Naive thymus-derived CD4-positive, alpha-beta T cell (primary cell): ENCODE measurements at places on chromosomes 6 and 20. TPM values are rescaled to one million over a fixed set of nuclear protein-coding genes. Genes with fewer than 3 reads are reported as not detected.

ABCF1 gene
- 45.5 TPM for polyA plus RNA-seq

CCN5 gene
- polyA plus RNA-seq, result not detected

SOBP gene
- not detected for polyA plus RNA-seq

LZTS3 gene
- polyA plus RNA-seq, result 4.8 TPM

LAMA2 gene
- polyA plus RNA-seq, result 0.35 TPM

CLPSL2 gene
- polyA plus RNA-seq, result not detected

WFDC12 gene
- not detected for polyA plus RNA-seq

TMEM217 gene
- polyA plus RNA-seq, result 0.34 TPM

FOXQ1 gene
- not detected for polyA plus RNA-seq

MAFB gene
- not detected for polyA plus RNA-seq

BMP5 gene
- polyA plus RNA-seq, result not detected

GLP1R gene
- polyA plus RNA-seq, result not detected

KCNG1 gene
- not detected for polyA plus RNA-seq

GRCh38 chr6:108644252-108644651 is 83.5 kb downstream of the FOXO3 start:
- no peaks in the 10 kb centered on the region for H3K36me3 ChIP-seq
- H3K4me1 ChIP-seq, result no peaks in the 10 kb centered on the region
- DNase-seq, result no peak
- no peaks in the 10 kb centered on the region for H3K27me3 ChIP-seq
- no peak overlapping the region for H3K4me3 ChIP-seq

- no peaks in the 10 kb centered on the region for H3K36me3 ChIP-seq
- DNase-seq, result no peak
- H3K27me3 ChIP-seq, result no peaks in the 10 kb centered on the region
- no peak overlapping the region for H3K4me3 ChIP-seq
- H3K27ac ChIP-seq, result no peak overlapping the region
Measured at GRCh38 chr20:55375920-55376319, 629.4 kb downstream of the CBLN4 start.

DNA sequence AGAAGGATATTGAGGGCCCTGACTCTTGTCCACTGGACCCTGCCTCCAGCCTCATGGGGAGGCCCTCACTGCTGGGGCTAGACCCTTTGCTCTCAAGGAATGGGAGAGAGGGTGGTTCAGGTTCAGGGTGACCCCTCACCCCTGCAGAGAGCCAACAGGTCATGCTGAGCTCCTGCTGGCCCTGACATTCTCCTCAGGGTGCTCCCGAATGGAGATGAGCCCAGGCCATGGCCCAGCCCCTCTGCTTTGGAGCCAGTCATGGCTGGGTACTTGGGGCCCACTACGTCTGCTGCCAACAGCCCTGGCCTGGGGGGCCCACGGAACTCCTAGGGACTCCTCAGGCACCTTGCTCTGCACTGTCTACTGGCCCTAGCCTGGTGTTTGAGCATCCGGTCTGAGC is 49.2 kb upstream of the MLN start:
- no peaks in the 10 kb centered on the region for H3K36me3 ChIP-seq
- DNase-seq, result no peak
- peaks cover 28% of the 10 kb centered on the region for H3K4me1 ChIP-seq

DNA sequence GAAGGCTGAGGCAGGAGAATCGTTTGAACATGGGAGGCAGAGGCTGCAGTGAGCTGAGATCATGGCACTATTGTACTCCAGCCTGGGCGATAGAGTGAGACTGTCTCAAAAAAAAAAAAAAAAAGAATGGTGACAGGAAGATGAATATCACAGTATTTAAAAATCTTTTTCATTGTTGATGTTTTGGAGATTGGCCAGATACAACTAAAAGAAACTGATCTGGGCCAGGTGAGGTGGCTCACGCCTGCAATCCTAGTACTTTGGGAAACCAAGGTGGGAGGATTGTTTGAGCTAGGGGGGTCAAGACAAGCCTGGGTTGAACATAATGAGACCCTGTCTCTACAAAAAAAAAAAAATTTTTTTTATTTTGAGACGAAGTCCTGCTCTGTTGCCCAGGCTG is 52.1 kb downstream of the TRAF3IP2 start:
- H3K27ac ChIP-seq, result no peak overlapping the region
- no peaks in the 10 kb centered on the region for H3K4me1 ChIP-seq
- no peak for DNase-seq
- H3K4me3 ChIP-seq, result no peak overlapping the region

DNA sequence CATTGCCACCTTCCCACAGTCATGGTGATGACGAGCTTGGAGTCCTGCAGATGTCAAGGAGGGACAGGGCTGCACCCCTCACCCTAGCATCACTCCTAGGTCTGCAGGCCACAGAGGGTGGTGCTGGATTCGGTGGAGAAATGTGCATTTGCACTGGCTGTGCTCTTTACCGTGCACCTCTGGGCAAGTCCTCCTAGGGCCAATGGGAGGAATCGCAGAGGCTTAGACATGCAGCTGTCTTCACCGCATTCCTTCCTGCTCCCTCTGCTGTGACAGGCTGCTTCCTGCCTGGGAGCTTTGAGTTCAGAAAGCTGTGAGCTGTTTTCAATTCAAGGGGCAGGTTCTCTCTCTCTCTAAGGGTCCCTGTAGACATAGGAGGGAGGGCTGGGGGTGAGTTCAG is 85.1 kb downstream of the EDN3 start:
- no peak overlapping the region for H3K27ac ChIP-seq
- no peaks in the 10 kb centered on the region for H3K27me3 ChIP-seq
- peaks cover 9% of the 10 kb centered on the region for H3K4me1 ChIP-seq
- no peaks in the 10 kb centered on the region for H3K36me3 ChIP-seq

- no peak overlapping the region for H3K4me3 ChIP-seq
- no peak overlapping the region for H3K27ac ChIP-seq
- DNase-seq, result no peak
Measured at GRCh38 chr6:52937908-52938307, 28.4 kb upstream of the GSTA3 start.

GRCh38 chr6:75937846-75938245 is 134.6 kb downstream of the IMPG1 start:
- H3K4me1 ChIP-seq, result peaks cover 6% of the 10 kb centered on the region
- no peaks in the 10 kb centered on the region for H3K36me3 ChIP-seq
- H3K27me3 ChIP-seq, result no peaks in the 10 kb centered on the region
- no peak overlapping the region for H3K27ac ChIP-seq

DNA sequence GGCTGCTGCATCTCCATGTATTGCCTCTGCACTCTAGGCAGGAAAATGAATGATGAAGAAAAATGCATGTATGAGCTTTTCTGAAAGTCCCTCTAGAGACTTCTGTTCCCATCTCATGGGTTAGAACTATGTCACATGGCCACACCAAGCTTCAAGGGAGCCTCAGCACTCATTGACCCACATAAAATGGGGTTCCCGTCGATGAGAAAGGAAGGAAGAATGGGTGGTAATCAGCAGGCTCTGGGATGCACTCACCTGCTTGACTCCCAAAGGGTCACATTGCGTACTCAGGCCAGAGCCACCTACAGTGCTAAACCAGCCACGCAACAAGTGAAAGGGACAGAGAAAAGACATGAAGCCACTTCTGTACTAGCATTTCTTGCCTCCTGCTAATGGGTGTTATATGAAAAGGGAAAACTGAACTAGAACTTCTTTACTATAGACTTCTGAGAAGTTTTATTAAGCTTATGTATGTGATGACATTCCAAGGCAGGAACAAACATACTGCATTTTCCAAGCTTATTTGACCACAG is 95.8 kb upstream of the GCM1 start:
- H3K4me1 ChIP-seq, result peaks cover 17% of the 10 kb centered on the region
- no peak for DNase-seq
- H3K27me3 ChIP-seq, result no peaks in the 10 kb centered on the region
- H3K27ac ChIP-seq, result no peak overlapping the region
- no peak overlapping the region for H3K4me3 ChIP-seq
- H3K36me3 ChIP-seq, result no peaks in the 10 kb centered on the region

GRCh38 chr6:36124881-36125280 is 5.4 kb upstream of the MAPK13 start:
- H3K4me3 ChIP-seq, result no peak overlapping the region
- no peaks in the 10 kb centered on the region for H3K27me3 ChIP-seq
- DNase-seq, result no peak
- H3K27ac ChIP-seq, result no peak overlapping the region

- no peaks in the 10 kb centered on the region for H3K4me1 ChIP-seq
- DNase-seq, result no peak
- no peaks in the 10 kb centered on the region for H3K36me3 ChIP-seq
- no peak overlapping the region for H3K27ac ChIP-seq
- H3K4me3 ChIP-seq, result no peak overlapping the region
- H3K27me3 ChIP-seq, result no peaks in the 10 kb centered on the region
Measured at GRCh38 chr6:164455835-164456234, 853.6 kb downstream of the C6orf118 start.

DNA sequence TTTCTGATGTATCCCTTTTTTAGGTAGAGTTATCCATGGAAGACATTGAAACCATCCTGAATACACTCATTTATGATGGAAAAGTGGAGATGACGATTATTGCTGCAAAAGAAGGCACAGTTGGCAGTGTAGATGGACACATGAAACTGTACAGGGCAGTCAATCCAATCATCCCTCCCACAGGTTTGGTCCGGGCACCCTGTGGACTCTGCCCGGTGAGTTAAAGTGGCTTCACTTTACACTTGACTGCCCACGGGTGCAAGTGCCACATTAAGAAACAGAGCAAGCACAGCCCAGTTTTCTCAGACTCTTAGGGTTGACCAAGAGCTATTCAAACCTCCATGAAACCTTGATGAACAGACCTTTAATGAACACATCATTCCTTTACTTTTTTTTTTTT is 14.4 kb downstream of the POLR3F start:
- H3K27me3 ChIP-seq, result no peaks in the 10 kb centered on the region
- H3K27ac ChIP-seq, result no peak overlapping the region
- peaks cover 9% of the 10 kb centered on the region for H3K36me3 ChIP-seq
- no peaks in the 10 kb centered on the region for H3K4me1 ChIP-seq
- no peak for DNase-seq

DNA sequence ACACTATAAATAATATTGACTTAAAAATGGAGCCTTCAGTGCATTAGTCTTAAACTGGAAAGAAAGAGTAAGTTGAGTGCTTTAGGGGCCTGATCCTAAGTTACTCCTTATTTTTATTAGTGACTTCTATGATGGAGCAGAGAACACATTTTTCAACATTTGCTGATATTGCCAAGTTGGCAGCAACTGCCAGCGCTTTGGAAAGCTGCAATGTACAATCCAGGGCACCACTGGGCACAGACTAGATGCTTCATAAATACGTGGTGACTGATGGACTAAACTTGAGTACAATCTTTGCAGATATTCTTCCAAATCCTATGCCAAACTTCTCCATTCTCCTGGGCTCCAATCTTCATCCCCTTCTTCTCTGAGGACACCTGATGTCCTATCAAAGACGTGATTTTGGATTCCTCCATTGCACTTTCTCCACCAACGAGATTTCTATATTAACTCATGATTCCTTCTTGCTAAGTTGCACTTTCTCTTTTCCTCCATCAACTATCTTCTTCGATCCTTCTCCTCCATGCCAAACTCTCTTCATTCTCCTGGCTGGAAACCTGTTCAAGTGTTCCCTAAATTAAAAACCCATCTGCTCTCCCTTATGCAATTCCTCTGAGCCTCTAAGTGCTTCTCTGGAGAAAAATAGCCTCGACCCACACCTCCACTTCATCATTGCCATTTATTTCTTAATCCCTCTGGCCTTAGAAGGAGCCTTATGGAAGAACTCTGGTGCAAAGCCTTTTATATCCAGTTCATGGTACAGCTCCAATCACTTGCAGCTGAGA is 28.5 kb upstream of the PAK5 start:
- H3K36me3 ChIP-seq, result no peaks in the 10 kb centered on the region
- no peaks in the 10 kb centered on the region for H3K4me1 ChIP-seq

- H3K27ac ChIP-seq, result no peak overlapping the region
- DNase-seq, result no peak
- H3K4me1 ChIP-seq, result no peaks in the 10 kb centered on the region
- no peaks in the 10 kb centered on the region for H3K27me3 ChIP-seq
- H3K36me3 ChIP-seq, result no peaks in the 10 kb centered on the region
Measured at GRCh38 chr6:116094041-116094440, 6.6 kb upstream of the NT5DC1 start.

- no peaks in the 10 kb centered on the region for H3K27me3 ChIP-seq
- H3K4me3 ChIP-seq, result no peak overlapping the region
- H3K27ac ChIP-seq, result no peak overlapping the region
- DNase-seq, result no peak
Measured at GRCh38 chr20:12264711-12265110, 347.0 kb downstream of the BTBD3 start.

- no peaks in the 10 kb centered on the region for H3K27me3 ChIP-seq
- no peaks in the 10 kb centered on the region for H3K36me3 ChIP-seq
- DNase-seq, result no peak
- H3K27ac ChIP-seq, result no peak overlapping the region
- no peak overlapping the region for H3K4me3 ChIP-seq
- peaks cover 23% of the 10 kb centered on the region for H3K4me1 ChIP-seq
Measured at GRCh38 chr6:2866171-2866846, 24.6 kb upstream of the SERPINB1 start.

DNA sequence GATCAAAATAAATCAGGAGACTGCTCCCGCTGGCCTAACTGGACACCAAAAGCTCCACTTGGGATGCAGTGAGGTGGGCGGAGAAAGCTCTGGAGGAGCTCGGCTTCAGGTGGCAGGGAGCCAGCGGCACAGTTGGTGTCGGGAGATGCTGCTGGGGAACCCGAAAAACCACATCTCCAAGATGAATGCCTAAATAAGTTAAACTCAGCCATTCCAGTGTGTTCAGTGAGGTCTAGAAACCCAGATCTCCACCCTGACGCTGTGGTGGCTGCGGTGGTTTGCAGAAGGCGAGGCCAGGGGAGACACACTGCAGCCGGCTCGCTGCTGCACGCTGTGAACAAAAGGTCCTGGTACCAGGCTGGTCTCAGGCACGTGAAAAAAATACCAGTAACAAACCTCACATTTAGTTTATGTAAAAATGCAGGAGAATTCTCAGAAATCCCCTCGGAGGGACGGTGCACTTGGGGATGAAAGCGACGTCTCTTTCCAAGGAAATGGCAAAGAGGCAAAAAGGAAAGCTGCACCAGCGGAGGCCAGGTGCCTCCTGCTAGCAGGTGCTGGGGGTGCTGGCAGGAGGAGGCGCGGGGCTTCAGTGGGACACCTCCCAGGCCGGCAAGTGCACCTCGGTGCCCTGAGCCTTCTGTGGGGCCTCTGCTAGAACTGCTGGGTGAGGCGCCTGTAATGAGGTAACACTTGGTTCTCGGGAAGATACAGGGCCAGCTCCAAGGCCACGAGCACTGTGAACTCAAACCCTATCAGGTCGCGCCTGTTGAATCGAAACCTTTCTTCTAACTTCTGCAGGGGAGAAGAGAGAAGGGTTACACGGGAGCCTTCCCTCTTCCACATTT is 3.6 kb downstream of the RPS21 start:
- peaks cover 19% of the 10 kb centered on the region for H3K4me1 ChIP-seq
- H3K36me3 ChIP-seq, result no peaks in the 10 kb centered on the region
- DNase-seq, result no peak
- H3K27me3 ChIP-seq, result no peaks in the 10 kb centered on the region

DNA sequence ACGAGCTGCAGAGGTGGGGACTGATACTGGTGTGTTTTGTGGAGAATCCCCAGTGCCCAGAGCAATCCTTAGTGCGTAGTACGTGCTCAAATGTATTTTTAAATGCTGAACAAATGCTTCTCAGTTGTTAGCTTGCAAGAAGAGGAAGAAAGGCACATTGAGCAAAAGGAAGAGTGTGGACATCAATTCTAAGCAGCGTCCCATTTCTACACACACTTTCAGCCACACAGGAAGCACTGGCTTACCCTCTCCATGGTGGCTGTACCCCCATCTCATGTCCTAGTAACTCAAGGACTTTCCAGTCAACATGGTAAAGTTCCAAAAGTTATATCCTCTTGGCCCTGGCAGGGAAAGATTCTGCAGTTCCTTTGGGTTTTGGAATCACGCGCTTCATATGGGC is 98.8 kb upstream of the NXT1 start:
- H3K27me3 ChIP-seq, result no peaks in the 10 kb centered on the region
- H3K36me3 ChIP-seq, result no peaks in the 10 kb centered on the region
- H3K4me3 ChIP-seq, result no peak overlapping the region
- DNase-seq, result no peak
- H3K4me1 ChIP-seq, result no peaks in the 10 kb centered on the region
